ENCODE measurements at places on chromosomes 7 and 10. TPM values are rescaled to one million over a fixed set of nuclear protein-coding genes. Genes with fewer than 3 reads are reported as not detected.

DNA sequence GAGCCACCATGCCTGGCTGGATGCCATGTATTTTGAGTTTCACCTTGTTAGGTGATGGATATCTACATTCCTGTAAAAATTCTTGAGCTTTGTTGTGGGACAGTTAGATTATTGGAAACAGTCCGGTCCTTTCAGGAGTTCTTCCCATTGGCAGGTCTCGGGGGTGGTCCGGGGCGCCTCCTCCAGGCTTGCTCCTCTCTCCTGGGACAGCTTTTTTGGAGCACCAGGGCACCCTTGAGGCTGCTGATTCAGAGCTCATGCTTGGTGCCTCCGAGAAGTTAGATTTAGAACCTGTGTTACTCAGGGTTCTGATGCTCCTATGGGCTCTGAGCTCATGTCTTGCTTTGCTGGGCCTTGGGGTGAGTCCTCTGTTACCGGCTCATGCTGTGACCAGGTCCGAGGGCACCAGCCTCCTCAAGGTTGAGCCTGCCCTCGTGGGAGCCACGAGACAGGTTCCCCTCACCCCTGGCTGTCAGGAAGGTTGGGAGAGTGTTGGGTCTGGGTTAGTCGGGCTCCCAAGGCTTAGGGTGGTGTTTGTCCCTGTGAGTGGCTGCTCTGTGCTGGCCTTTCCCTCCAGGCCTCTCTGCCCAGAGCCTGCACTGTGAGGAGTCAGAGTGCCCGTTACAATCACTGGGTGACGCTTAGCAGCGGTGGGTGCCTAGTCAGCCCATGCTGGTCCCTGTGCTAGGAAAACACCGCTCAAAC, 6.0 kb downstream of the SPRN start:
- DNase-seq = no peak

VWDE gene
- total RNA-seq = 0.11 TPM

GRCh38 chr7:36673703-36674102, 50.6 kb downstream of the AOAH start:
- no peak for DNase-seq

- DNase-seq = no peak
These were observed 241.0 kb downstream of the WDR11 start for GRCh38 chr10:121091961-121092719.

GRCh38 chr10:61804414-61804813, 97.1 kb upstream of the ARID5B start:
- peak; percentile 70 for DNase-seq

DNA sequence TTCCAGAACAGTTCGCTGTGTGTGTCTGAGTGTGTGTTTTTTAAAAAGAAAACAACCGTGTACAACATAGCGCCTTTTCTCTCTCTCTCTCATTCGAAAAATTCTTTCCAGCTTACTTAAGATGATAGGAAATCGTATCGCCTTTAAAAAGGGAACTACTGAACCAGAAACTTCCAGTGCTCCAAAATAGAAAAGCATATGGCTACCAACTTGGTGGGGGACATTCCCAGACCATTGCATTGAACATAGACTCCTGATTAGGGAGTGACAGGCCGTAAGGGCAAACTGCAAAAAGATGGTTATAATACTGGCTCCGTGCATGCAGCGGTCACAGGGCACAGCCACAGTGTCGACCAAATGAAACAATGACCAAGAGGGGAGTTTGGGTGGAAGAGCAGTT, 94.4 kb upstream of the FGFR2 start:
- DNase-seq = no peak

DNA sequence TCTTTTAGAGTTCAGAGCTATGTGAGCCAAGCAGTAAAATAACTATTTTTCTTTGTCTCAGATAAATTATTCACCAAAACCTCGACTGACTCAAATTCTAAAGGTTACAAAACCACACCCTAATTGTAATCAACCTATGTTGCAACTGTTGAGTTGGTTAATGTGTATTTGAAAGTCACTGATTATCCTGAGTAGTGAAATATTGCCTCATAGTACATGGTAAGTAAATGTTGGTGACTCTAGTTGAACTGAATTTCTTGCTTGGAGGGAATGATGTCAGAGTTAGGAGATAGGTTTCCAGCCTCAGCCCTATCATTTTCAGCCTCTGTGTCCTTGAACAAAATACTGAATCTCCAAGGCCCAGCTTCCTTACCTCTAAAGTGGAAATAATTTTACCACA, 3.0 kb upstream of the CYP2C18 start:
- DNase-seq = no peak

- DNase-seq = no peak
These were observed 34.0 kb upstream of the DLD start for GRCh38 chr7:107856806-107857540.

DNA sequence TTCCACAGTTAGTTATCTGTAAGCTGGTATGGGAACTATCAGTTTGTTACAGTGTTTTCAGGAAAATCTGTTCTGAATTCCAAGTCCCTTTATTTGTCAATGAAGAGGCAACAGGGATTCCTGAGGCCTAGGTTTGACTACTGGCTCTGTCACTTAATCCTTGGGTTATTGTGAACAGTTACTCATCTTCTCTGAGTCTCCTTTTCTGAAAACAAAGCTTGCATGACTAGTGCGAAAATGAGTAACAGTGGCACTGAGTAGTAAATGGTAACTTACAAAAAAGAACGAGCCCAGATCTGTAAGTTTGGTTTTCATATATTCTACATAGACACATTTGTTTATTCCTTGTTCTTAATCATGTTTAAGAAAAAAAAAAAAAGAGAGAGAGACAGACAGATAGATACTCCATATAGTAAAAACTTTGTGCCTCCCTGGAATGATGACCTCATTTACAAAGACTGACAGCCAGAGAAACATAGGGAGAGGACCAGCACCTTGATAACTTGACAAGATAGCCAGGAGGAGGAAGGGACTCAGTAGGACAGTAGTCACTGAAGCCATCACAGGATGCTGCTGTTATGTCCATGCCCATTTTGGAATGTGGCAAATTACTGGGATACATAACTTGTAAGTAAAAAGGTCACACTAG, 1.9 kb downstream of the MRPS33 start:
- DNase-seq = no peak
